AG09319 (cell line): ENCODE measurements at places on chromosomes 12 and 14.
A peak's percentile ranks its signal among the peaks of the same experiment; 100 is the strongest.

- no peak for DNase-seq
Measured at GRCh38 chr12:53981634-53982565, 3.0 kb upstream of the HOXC10 start.

DNA sequence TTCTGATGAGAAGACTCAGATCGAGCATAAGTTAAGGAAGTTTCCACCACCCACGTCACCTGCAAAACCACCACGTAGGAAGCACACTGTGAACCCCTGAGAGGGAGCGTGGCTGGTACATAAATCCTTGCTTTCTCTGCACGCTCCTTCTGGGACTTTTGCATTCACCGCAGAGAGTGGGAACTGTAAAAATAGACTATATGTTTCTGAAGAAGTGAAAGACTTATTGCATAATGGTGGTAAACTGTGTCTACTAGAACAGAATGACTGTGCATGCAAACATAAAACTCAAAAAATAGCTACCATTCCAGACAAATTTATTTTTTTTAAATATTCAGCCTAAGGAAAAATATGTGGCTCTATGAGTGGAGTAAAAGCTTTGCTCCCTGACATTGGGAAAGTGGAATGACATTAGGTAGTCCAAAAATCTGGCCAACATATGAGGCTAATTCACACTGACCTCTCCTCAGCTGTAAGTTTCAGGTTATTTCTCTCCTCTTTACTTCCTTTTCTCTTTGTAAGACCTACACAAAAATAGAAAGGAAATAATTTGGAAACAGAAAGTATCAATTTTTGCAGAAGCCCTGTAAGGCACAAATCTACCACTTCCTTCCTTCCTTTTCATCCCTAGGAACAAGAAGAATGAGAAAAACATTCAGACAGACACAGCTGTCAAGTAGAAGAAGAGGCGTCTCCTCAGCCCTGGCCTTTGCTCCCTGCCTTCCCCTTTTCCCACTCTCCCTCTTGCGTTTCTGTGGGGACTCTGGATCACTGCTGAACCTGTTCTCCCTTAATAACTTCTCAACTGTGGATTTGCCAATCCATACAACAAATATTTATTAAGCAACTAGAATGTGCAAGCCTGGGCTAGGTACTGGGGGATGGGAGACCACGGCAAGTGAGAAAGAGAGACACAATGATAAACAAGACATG lies 264.3 kb upstream of the FOXN3 start:
- DNase-seq, result no peak

DNA sequence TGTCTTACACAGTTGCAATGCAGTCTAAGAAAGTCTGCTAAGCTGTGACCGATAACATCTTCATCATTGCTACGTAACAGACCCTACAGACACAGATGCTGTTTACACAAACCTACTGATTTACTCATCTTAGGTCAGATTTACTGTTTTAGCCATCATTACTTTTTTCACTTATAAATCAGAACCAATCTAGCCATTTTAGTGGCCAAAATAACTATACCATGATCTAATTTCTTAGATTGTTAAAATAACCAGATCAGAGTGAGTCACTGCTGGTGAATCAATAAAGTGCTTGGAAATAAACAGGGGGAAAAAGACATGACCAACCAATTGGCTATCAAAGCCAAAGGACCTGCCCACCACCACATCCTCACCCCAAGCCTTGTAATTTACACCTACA lies 57.0 kb upstream of the FOXN3 start:
- no peak for DNase-seq

DNA sequence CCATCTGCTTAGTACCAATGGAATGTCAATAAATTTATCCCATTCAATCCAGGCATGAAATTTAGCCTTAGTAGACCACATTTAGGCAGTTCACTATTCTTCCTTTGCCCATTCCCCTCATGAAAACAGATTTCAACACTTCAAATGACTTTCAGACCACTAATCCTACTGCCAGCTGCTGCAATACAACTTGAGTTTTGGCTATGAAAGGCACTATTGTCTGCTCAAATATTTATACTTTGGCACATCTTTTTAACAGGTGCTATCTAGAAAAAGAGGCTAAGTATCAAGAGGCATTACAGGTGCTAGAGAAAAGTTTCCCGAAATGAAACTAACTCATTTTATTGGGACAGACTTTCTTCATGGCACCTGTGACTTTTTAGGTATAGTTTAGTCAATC lies 499.8 kb downstream of the C12orf50 start:
- DNase-seq, result no peak

DNA sequence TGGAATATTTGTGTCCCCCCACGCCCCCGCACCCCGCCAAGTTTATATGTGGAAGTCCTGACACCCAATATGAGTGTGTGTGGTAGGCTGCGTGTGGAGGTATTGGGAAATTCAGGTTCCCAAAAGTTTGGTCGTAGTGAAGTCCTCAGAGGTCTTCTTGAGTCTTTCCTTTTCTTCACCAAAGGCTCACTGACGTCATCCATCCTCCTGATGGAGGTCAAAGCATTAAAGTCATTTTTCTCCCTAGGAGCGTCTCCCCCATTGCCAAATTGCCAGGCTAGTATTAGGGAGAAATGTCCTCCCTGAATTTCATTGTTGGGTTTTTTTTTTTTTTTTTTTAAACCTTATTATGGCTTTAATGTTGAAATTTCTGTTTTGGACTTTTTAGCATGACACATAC lies 113.7 kb downstream of the RGS6 start:
- no peak for DNase-seq

- DNase-seq, result no peak
Measured at GRCh38 chr14:90442388-90442787, 45.6 kb downstream of the CALM1 start.

- DNase-seq, result peak; percentile 67
Measured at GRCh38 chr12:92570056-92570753, 132.6 kb upstream of the PLEKHG7 start.

DNA sequence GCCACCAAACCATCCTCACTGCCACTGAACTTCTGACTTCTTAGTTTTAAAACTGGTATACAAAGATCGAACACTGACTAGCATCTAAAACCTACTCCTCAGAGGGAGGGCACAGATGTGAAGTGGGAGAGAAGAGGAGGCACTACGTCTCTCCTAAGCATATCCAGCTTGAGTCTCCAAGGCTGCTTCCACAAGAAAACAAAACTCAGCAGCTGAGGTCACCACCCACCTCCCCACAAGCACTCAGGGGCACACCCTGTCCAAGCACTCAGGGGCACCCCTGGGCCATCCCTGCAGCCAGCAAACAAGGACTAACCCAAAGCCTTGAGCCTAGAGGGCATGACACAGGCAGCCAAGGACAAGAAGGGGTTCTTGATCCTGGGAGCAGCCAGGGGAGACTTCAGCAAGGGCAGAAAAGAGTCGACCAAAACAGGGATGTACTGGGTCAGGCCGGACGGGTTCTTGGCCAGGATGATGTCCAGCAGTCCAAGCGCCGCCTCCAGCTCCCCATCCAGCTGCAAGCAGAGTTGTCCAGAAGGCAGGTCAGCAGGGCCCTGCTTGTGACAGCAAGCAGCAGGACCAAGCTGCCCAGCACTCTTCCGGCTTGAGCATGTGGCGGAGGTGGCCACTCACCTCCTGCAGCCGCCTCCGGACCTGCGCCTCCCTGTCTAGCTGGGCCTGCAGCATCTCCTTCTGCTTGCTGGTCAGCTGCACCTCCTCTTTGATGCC lies 34.8 kb downstream of the GCN1 start:
- DNase-seq, result no peak

DNA sequence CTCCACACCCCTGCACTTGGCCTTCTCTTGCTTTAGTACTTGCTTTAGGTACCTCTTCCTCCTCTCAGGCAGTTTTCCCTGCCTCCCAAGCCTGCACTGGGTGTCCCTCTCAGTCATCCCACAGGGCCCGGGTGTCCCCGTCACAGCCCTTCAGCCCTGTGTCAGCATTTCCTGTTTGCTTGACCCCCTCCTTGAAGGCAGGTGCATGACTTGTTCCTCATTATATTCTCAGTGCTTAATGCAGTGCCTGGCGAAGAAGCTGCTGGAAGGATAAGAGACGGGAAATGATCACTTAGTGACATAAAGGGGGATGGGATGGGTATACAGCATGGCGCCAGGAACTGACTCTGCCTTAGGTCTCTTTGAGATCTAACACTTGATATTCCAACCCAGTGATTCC lies 61.5 kb downstream of the IQSEC3 start:
- DNase-seq, result no peak

- no peak for DNase-seq
Measured at GRCh38 chr14:68953196-68953555, 25.9 kb downstream of the ACTN1 start.

GRCh38 chr12:3797531-3798048 lies 44.7 kb upstream of the CRACR2A start:
- no peak for DNase-seq

DNA sequence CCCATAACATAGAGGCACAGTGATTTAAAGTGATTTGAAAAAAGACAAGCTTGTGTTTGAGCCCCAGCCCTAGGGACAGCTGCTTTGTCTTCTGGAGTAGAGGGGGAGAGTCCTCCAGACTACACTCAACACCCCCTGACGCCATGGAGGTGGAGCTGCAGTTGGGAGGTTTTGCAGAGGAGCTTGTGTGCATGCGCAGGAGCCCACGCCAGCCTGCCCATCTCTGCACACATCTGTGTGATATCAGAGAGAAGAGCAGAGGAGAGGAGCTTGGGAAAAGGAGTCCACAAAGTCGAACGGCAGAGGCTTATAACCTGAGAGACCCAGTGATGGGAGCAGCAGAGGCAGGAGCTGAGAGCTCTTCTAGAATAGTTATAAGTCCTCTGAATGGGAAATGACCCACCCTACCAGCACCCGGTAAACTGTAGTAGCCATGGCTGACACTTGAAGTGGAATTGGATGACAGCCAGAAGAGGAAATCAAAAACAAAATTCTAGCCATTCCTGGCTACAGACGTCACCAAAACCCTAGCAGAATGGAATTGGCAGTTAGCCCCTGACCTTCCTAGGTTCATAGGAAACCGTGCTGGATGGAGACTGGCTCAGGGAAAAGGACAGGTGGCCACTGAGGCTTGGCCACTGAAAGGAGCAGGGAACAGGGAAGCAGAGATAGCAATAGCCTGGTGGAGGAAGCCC lies 185.1 kb upstream of the VASH1 start:
- DNase-seq, result no peak

DNA sequence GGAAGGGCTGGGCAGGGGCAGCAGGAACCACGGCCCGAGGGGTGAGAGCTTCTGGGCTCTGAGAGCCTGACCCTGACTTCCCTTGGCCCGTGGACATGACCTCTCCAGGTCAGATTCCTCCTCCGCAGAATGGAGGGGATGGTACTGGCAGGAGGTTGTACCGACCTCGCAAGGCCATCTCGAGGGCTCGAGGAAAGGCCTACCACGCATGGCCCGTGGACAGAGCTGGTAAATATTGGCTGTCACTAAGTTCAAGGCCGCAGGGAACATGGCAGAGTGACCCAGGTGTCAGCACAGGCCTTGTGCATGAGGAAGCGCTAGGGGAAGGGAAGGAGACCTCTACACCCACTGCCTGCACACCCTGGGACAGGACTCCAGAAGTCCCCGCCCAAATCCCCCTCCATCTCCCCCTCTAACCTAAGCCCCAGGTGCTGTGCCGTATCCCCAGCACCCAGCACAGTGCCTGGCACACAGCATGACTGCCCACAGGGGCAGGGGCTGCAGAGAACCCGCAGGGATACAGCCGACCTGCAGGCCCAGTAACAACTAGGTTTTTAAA lies 54.9 kb upstream of the PPP2R5C start:
- no peak for DNase-seq

DNA sequence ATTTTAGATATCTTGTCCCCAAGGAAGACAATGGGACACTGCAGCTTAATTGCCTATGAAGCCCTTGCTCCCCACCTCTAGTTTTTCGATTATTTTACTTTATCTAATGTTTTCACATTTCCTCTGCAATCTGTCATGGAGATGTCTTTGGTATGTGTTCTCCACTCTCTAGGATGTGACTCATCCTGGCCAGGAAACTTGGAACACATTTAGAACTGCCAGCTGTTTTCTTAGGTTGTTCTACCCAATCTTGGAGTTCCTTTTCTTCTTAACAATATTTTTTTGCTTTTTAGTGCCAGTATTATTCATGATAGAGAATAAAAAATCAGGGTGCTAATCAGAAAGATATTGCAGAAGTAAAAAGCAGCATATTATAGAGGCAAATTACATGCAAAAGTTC lies 101.7 kb upstream of the CLEC14A start:
- peak; percentile 14 for DNase-seq

DNA sequence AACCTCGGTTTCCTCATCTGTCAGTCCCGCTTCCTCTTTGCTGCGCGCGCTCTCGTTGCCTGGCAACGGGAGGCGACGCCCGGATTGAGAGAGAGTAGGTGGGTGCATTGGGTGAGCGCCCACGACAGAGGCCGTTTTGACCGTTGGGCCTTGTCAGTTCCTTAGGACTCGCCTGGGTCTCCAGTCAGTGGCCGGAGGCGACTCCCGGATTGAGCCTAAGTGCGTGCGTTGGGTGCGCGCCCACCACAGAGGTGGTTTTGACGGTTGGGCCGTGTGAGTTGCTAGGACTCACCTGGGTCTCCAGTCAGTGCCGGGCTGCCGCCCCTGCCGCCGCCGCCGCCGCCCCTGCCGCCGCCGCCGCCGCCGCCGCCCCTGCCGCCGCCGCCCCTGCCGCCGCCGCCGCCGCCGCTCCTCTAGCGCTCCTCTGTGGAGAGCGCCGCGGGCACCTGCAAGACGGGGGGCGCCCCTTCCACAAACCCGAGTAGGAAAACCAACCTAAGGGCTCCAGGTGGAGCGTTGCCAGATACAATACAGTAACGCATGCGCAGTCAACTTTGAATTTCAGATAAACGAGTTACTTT lies 37.2 kb downstream of the APOBEC1 start:
- no peak for DNase-seq
